ENCODE measurements at places on chromosomes 2 and 18.
A peak's percentile ranks its signal among the peaks of the same experiment; 100 is the strongest.

- DNase-seq, result peak; percentile 55
These were observed 14.6 kb downstream of the STRADB start for GRCh38 chr2:201466050-201466675.

- DNase-seq, result no peak
These were observed 22.9 kb downstream of the EPAS1 start for GRCh38 chr2:46320141-46320567.

GRCh38 chr2:5089409-5089808 is 602.8 kb upstream of the SOX11 start:
- DNase-seq, result no peak

DNA sequence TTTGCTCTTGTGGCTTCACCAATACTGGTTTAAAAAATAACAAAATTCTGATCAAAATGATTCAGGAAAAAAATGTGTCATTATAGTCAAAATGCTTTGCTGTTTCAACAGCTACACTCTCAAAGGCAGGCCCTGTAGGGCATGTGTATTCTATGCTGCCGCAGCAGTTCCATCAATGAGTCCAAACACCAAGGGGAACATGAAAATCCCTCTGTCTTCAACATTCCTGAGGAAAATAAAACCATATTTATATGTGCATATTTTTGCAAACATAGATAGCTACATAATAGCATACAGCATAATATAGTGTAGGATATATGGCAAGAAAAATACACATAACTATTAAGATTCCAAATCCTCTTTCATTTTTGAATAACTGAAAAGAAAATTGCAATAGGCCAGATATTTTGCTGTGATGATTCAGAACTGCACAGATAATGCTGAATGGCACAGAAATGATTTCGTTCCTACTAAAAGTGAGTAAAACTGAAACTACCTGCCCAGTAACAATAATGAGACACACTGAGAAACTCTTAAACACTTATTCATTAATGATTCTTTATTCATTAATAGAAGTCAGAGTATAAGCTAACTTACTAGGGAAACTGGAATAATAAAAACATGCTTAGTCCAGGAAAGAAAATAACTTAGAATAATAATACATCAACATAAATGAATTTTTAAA is 343.8 kb downstream of the SUCLG1 start:
- DNase-seq, result no peak

DNA sequence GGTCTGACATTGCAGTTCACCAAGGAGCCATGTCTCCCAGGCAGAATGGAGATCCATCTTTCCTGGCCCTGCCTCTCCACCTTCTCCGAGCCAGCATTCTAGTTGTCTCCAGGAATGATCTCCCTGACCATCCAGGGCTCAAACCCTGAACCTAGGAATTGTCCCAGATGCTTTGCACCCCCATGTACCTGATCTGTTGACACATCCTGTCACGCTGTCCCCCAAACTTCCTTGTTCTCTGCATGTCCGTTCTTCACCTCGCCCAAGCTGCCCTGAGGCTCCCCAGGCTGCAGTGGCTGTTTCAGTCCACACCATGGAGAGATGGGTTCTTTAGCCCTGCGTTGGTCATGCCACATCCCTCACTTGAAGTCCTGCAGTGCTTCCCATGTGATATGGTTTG is 7.0 kb upstream of the MBP start:
- DNase-seq, result no peak

DNA sequence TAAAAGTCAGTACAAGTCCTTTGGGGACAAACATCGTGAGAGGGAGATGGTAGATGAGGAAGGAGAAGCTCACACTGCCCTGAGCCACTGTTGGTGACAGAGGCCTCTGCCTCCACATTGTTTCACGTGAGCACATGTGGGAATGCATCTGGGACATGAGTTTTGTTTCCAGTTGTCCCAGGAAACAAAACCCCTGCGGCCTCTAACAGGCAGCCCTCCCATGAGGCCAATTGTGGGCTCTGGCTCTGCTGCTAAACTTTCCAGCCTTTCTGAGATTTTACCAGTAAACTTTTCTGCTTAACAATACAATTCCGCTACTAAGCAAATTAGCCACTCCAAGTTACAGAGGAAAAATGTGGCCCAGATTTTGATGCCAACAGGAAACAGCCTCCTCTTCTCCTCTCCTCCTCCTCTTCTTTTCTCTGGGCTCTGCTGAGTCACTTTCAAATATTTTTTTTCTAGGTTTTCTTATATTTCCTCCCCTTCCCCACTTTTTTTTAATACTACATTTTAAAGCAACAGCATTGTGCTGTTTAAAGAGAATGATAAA is 23.4 kb upstream of the LRRC30 start:
- no peak for DNase-seq

GRCh38 chr2:32061973-32062861 is 1.1 kb upstream of the SPAST start:
- peak; percentile 57 for DNase-seq

DNA sequence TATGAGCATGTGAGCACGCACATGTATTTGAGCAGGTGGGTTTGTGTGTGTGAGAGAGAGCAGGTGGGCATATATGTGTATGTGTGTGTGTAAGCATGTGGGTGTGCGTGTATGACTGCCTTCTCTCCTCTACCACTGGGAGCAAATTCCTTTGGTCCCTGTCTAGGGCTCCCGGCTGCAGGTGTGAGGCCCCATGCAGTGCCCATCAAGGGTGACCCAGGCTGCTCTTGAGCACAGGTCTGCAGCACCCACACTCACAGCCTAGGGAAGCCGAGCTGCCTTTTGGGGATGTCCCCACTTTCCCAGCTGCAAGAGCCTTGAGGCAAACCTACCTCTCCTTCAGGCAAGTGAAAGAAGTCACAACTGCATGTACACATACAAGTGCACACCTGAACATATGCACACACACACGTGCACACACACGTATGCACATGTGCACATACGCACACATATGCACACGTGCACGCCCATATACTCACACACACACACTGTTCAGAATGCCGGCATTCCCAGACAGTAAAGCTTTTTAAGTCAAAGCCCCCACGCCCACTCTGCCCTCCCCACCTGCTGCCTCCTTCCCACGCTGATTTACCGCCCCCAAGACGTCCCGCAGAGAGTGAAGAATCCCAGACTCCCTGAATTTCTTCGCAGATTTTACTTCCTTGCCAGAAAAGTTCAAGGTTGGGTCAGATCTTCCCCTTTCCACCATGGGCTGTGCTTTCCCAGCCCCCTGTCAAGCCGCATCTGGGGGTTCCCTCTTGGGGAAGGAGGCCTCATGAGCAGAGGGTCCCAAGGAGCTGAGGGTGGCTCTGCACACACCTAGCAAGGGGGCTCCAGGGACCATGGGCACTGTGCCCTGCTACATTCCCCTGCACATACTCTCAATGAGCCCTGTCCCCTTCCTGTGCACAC is 170.6 kb downstream of the TWIST2 start:
- DNase-seq, result no peak

- DNase-seq, result no peak
These were observed 188.8 kb upstream of the NABP1 start for GRCh38 chr2:191489177-191489576.

GRCh38 chr18:35729991-35730668 is 148.6 kb downstream of the GALNT1 start:
- DNase-seq, result no peak

GRCh38 chr2:206160807-206161179 is 1.1 kb downstream of the EEF1B2 start:
- no peak for DNase-seq

DNA sequence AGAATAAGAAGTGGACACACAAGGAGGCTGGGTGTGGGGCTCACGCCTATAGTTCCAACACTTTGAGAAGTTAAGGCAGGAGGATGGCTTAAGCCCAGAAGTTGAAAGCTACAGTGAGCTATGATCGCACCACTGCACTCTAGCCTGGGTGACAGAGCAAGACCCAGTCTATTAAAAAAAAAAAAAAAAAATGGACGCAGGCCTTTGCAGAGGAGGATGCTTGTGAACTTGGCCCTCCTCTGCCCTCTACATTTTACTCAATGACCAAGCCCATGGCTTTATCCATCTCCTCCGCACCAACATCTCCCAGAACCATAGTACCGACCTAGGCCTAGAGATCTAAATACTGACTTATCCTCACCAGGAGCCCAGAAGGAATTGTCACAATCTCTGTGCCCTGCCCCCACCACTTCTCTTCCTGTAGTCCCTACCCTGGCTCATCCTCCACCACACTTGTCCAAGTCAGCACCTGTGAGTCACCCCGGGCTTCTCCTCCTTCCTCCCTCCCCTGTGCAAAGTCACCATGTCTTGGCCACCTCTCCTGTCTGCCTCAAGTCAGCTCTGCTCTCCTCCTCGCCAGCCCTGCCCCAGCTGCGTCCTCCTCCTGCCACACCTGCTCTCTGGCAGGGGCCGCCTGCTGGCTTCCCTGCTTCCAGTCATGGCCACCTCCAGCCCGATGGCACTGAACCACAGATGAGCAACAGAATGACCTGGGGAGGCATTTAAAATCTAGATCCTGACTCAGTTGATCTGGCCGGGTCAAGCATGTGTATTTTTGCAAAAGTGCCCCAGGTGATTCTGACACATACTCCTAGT is 35.8 kb upstream of the ASPRV1 start:
- peak; percentile 16 for DNase-seq

DNA sequence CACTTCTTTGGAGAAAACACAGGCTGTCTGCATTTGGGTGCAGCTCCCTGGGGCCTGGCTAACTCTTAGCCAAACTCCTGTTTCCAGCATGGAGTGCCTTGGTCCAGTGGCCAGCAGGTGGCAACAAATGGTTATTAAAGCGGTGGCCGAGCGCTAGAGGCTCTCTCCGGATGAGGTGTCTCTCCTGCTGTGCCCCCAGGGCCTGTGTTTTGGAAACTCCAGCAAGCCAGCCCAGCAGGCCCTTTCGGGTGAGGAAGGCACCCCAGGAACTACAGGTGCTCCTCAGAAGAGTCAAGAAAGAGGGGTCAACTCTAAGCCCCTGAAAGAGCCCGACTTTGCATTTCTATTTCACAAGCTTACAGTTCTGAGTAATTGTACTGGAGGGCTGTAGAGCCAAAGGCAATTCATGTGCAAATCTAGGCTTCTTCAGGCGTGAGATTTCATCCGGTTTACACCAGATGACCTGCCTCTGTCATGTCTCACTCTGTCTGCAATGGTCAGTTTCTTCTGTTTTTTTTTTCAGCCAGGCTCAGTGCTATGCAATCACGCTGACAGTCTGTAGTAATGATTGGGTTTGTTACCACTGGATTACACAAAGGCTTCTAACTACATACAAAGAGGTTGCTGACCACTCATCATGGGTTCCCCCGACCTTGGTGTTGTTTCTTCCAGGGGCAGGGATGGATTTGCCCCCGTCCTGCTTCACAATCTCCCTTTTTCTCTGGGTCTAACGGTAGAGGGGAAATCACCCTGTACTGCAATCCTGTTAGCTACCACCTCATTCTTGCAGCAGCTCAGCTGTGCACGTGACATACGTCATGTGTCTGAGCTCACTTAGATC is 7.6 kb upstream of the CHRNA1 start:
- peak; percentile 92 for DNase-seq

GRCh38 chr2:239057533-239057932 is 209.6 kb downstream of the TWIST2 start:
- no peak for DNase-seq

GRCh38 chr2:224469374-224469964 is 67.6 kb upstream of the FAM124B start:
- no peak for DNase-seq

DNA sequence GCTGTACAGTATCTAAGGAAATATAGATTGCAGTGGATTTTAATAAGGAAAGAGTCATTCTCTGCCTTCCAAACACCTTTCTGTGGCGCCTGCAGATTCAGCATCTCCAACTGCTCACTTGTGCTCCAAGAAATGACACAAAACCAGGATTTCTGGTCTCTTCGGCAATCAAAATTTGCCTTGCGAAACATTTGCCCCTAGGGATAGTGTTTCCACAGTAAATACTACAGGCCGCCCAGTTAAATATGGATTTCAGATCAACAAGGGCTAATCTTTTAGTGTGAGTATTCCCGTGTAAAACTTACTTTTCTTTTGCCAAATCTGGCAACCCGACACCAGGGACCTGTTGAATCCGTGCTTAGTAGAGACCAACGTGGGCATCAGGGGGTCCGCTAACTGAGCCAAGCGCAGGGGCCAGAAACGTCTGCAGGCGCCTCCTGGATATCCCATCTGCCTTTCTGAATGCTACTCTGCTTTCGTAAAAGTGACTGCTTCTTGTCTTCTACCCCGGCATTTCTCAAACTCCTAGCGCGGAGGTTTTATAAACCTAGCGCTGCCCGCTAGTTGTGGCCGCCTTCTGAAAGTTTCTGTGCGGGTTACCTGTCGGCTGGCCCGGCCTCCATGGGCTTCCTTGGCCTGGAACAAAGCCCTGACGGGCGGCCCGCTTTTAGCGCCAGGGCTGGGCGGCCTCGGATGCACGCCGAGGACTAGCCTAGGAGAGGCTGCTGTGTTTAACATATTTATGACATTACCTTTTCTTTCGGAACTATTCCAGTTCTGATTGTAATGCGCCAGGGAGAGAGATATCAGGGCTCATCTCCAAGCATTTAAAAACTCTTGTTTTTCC is 2.5 kb downstream of the CYP1B1 start:
- peak; percentile 37 for DNase-seq

- DNase-seq, result no peak
These were observed 183.9 kb downstream of the NBAS start for GRCh38 chr2:15377202-15377601.

- DNase-seq, result no peak
These were observed 92.2 kb upstream of the CWC22 start for GRCh38 chr2:180099308-180099707.

GRCh38 chr2:197873293-197873701 is 68.9 kb downstream of the PLCL1 start:
- peak; percentile 85 for DNase-seq

DNA sequence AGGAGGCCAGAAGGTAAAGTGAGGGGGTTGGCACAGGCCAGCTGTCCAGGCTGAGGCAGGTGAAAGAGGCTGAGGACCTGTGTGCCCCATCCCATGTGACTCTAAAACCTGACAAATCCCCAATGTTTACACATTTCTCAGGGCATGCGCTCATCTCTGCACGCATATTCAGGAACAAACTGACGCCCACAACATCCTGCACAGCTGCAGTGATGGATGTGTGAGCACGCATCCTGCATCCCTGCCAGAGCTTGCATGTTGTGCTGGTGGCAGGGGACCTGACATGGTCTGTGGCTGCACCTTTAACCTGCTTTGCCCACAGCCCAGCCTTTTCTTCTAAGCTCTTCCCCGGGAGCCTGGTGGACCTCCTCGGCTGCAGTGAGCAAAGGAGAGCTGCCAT is 83.1 kb downstream of the FBXO15 start:
- no peak for DNase-seq

DNA sequence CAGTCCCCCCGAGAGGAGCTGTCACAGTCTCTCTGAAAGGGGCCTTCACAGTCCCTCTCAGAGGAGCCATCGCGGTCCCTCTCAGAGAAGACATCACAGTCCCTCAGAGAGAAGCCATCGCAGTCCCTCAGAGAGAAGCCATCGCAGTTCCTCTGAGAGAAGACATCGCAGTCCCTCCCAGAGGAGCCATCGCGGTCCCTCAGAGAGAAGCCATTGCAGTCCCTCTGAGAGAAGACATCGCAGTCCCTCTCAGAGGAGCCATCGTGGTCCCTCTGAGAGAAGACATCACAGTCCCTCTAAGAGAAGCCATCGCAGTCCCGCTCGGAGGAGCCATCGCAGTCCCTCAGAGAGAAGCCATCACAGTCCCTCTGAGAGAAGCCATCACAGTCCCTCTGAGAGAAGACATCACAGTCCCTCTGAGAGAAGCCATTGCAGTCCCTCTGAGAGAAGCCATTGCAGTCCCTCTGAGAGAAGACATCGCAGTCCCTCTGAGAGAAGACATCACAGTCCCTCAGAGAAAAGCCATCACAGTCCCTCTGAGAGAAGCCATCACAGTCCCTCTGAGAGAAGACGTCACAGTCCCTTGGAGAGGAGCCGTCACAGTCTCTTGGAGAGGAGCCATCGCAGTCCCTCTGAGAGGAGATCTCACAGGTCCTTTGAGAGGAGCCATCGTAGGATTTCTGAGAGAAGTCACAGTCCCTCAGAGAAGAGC is 1.3 kb upstream of the ZNF512 start:
- no peak for DNase-seq

- DNase-seq, result no peak
These were observed 64.7 kb downstream of the CCDC148 start for GRCh38 chr2:158391876-158392275.
